ENCODE measurements at places on chromosomes 7 and 10. TPM values are rescaled to one million over a fixed set of nuclear protein-coding genes. Genes with fewer than 3 reads are reported as not detected.

DNA sequence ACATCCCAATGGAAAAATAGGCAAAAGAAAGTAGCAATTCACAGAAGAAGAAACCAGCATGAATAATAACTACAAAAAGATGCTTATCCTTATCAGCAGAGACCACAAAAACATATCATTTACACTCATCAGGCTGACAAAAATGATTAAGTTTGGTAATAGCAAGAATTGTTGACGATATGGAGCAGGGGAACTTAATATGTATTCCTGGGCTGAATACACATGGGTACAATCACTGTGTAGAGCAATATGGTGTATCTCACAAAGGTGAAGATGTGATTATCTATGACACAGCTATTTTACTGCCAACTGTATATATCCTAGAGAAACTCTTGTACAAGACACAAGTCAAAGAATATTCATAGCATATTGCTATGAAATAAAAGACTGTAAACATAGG is 141.8 kb upstream of the NOBOX start:
- no peaks in the 10 kb centered on the region for H3K27me3 ChIP-seq
- DNase-seq: no peak
- H3K27ac ChIP-seq: no peak overlapping the region
- no peak overlapping the region for H3K4me3 ChIP-seq

The FLNC gene
- 150 TPM for total RNA-seq

The ODAD2 gene
- 1.3 TPM for total RNA-seq

The PNLIPRP1 gene
- total RNA-seq: not detected

DNA sequence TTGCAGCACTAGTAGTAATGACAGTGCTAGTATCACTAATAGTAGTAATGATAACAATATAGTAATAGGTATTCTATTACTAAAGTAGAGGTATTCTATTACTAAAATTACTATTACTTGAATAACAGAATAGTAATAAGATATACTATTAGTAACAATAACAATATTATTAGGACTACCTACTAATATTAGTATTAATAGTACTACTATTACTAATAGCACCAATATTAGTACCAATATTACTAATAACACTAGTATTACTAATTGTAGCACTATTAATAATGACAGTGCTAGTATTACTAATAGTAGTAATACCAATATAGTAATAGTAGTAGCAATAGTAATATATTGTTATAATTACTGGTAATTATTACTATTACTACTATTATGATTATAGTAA is 24.1 kb downstream of the A1CF start:
- no peaks in the 10 kb centered on the region for H3K27me3 ChIP-seq
- no peak overlapping the region for H3K4me3 ChIP-seq
- no peak for DNase-seq
- no peaks in the 10 kb centered on the region for H3K36me3 ChIP-seq
- H3K27ac ChIP-seq: no peak overlapping the region
- H3K4me1 ChIP-seq: no peaks in the 10 kb centered on the region

GRCh38 chr7:46363688-46364087 is 442.6 kb upstream of the IGFBP3 start:
- H3K36me3 ChIP-seq: no peaks in the 10 kb centered on the region
- no peak overlapping the region for H3K27ac ChIP-seq
- H3K27me3 ChIP-seq: no peaks in the 10 kb centered on the region
- H3K4me1 ChIP-seq: no peaks in the 10 kb centered on the region

The CYP2W1 gene
- 4.0 TPM for total RNA-seq

DNA sequence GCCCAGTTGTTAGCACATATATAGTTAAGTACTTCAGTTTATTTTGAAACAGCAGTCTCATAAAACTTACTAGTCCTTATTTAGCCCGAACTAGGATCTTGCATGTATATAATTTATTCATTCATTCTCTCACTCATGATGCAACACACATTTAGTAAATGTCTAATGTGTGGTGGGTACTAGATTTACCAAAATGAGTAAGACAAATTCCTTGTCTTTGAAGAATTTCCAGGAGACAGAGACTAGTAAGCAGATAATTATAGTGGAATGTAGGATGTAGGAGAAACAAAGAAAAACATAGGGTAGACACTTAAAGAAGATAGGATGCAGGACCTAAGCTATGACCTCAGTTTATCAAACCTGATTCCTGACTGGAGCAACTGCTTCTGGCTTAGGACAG is 120.2 kb upstream of the AMPH start:
- no peaks in the 10 kb centered on the region for H3K36me3 ChIP-seq
- H3K4me1 ChIP-seq: no peaks in the 10 kb centered on the region
- no peak for DNase-seq
- H3K4me3 ChIP-seq: no peak overlapping the region
- H3K27me3 ChIP-seq: no peaks in the 10 kb centered on the region
- H3K27ac ChIP-seq: no peak overlapping the region

- H3K27ac ChIP-seq: no peak overlapping the region
- H3K27me3 ChIP-seq: no peaks in the 10 kb centered on the region
- DNase-seq: no peak
- H3K4me1 ChIP-seq: no peaks in the 10 kb centered on the region
Observed at GRCh38 chr10:78864761-78865537, 203.8 kb upstream of the ZMIZ1 start.

The IL6 gene
- not detected for total RNA-seq

The PLOD3 gene
- total RNA-seq: 52.5 TPM

- DNase-seq: no peak
- H3K4me3 ChIP-seq: no peak overlapping the region
- no peaks in the 10 kb centered on the region for H3K27me3 ChIP-seq
- H3K36me3 ChIP-seq: no peaks in the 10 kb centered on the region
- no peaks in the 10 kb centered on the region for H3K4me1 ChIP-seq
Observed at GRCh38 chr7:69395061-69395714, 203.1 kb upstream of the AUTS2 start.

- H3K36me3 ChIP-seq: no peaks in the 10 kb centered on the region
- DNase-seq: no peak
- H3K4me3 ChIP-seq: no peak overlapping the region
- H3K27ac ChIP-seq: no peak overlapping the region
- no peaks in the 10 kb centered on the region for H3K27me3 ChIP-seq
Observed at GRCh38 chr10:100886521-100886920, 26.2 kb upstream of the SLF2 start.

GRCh38 chr7:151060416-151061212 is 1.2 kb downstream of the SLC4A2 start:
- H3K4me3 ChIP-seq: peak overlapping the region; percentile 59
- H3K27me3 ChIP-seq: no peaks in the 10 kb centered on the region
- peak overlapping the region; percentile 93 for H3K27ac ChIP-seq
- no peak for DNase-seq
- H3K36me3 ChIP-seq: peaks cover 13% of the 10 kb centered on the region

GRCh38 chr10:71039551-71039950 is 151.2 kb upstream of the PCBD1 start:
- no peaks in the 10 kb centered on the region for H3K27me3 ChIP-seq
- no peak overlapping the region for H3K27ac ChIP-seq

DNA sequence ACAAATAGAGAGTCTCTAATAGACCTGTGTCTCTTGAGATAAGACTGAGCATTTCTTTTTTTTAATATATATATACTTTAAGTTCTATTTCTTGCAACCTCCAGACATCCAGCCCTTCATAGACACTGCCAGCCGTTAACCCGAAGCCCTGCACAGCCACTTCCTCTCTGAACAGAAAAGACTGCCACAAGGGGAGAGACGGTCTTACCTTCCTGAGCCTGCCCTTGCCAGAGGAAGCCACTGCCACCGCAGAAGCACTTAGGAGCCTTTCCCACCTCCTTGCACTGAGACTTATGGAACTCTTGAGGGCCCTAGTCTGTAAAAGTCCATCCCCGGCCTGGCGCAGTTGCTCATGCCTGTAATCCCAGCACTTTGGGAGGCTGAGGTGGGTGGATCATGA is 31.8 kb upstream of the PRSS1 start:
- no peaks in the 10 kb centered on the region for H3K36me3 ChIP-seq
- no peaks in the 10 kb centered on the region for H3K4me1 ChIP-seq
- H3K27ac ChIP-seq: no peak overlapping the region
- no peak for DNase-seq
- no peaks in the 10 kb centered on the region for H3K27me3 ChIP-seq

The STOX1 gene
- 4.7 TPM for total RNA-seq

The TSPAN12 gene
- total RNA-seq: 16.2 TPM

DNA sequence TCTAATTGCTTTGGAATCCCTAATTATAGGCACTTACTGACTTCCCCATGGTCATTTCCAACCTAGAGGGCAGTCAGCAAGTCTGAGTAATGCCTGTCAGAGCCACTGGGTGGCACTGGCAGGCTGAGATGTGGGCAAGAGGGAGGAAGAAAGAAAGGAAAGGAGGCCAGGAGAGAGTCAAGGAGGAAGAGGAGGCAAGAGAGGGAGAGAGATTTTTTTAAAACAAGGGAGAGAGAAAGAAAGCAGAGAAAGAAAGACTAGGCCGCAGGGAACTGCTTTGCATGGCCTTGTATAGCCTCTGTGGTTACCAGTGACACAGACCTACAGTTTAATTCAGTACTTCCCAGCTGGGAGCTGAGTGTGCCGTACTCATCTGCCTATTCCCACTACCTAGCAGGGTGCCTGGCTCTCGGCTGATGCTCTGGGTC is 210.4 kb upstream of the ADO start:
- DNase-seq: peak; percentile 23
- H3K27ac ChIP-seq: no peak overlapping the region
- no peaks in the 10 kb centered on the region for H3K4me1 ChIP-seq
- H3K4me3 ChIP-seq: no peak overlapping the region
- H3K27me3 ChIP-seq: no peaks in the 10 kb centered on the region
- no peaks in the 10 kb centered on the region for H3K36me3 ChIP-seq

GRCh38 chr10:27479016-27479415 is 25.1 kb upstream of the RAB18 start:
- no peaks in the 10 kb centered on the region for H3K4me1 ChIP-seq
- no peaks in the 10 kb centered on the region for H3K36me3 ChIP-seq
- H3K4me3 ChIP-seq: no peak overlapping the region

DNA sequence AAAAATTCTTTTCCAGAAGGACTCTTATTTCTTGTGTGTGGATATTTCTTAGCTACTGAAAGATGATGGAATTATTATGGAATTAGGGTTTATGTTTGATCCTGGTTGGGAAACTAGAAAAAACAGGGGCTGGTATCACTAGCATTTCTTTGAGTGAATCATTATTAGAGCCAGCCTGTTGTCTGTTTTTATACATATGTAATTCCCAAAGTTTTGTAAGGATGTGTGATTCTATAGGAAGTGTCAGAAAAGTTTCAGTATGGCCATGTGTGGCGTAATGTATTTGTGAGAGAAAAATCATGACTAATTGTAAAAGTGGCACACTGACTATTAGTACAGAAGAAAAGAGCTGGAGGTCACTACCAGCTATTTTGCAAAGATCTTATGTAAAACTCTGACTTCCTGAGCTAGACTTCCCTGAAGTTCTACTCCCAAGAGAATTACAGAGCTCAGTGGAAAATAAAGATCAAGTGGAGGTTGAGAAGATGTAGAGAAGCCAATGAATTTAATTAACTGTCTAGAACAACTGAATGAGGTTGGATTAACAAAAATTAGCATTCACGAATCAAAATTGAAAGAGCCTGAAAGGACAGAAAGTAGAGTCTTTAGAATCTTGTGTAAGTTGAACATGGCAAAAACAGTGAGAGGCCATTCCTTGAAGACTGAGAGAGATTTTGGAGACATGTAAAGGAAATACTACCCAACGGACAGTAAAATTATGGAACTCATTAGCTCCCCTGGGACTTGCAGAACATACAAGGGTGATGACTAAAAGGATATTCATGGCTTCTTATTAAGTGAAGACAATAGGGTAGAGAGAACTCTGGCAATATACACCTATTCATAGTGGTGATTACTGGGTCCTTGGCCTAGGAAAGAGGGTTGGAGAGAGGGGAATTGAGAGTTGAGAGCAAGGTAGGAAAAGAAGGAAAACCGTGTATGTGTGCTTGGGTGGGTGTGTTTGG is 12.5 kb downstream of the ZNF365 start:
- no peaks in the 10 kb centered on the region for H3K27me3 ChIP-seq
- no peak overlapping the region for H3K27ac ChIP-seq
- H3K4me3 ChIP-seq: no peak overlapping the region
- no peaks in the 10 kb centered on the region for H3K4me1 ChIP-seq
- no peaks in the 10 kb centered on the region for H3K36me3 ChIP-seq
- DNase-seq: no peak

DNA sequence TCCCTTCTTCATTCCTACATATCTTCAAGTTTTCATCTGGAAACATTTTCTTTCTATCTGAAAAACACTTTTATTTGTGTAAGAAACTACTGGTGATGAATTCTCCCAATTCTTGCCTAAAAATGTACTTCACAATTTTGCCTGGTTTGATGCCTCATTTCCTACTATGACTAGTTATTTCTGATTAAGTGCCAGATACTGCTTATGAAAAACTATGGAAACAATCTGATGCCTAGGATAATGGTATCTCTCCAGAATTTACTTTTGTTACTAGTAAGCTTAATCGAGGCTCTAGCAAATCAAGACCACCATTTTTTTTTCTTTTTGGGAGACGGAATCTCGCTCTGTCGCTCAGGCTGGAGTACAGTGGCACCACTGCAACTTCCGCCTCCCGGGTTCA is 31.3 kb downstream of the CACUL1 start:
- H3K27ac ChIP-seq: no peak overlapping the region
- no peaks in the 10 kb centered on the region for H3K36me3 ChIP-seq
- H3K4me1 ChIP-seq: no peaks in the 10 kb centered on the region
- no peak overlapping the region for H3K4me3 ChIP-seq
- no peak for DNase-seq

- peak overlapping the region; percentile 99 for H3K27ac ChIP-seq
- DNase-seq: peak; percentile 80
- H3K4me1 ChIP-seq: peaks cover 17% of the 10 kb centered on the region
- peak overlapping the region; percentile 98 for H3K4me3 ChIP-seq
- peaks cover 10% of the 10 kb centered on the region for H3K36me3 ChIP-seq
Observed at GRCh38 chr7:100675581-100676350, 2.2 kb downstream of the GNB2 start.

- no peak for DNase-seq
- no peak overlapping the region for H3K27ac ChIP-seq
- no peaks in the 10 kb centered on the region for H3K36me3 ChIP-seq
Observed at GRCh38 chr10:28089467-28089866, 90.6 kb upstream of the ODAD2 start.

The ANKRD30A gene
- 1.5 TPM for total RNA-seq

- no peak overlapping the region for H3K4me3 ChIP-seq
- H3K27me3 ChIP-seq: no peaks in the 10 kb centered on the region
- H3K4me1 ChIP-seq: no peaks in the 10 kb centered on the region
- no peaks in the 10 kb centered on the region for H3K36me3 ChIP-seq
- no peak for DNase-seq
- H3K27ac ChIP-seq: peak overlapping the region; percentile 8
Observed at GRCh38 chr10:127833804-127834203, 58.9 kb downstream of the CLRN3 start.

GRCh38 chr7:74253835-74254128 is 417 bp downstream of the RFC2 start:
- no peaks in the 10 kb centered on the region for H3K27me3 ChIP-seq
- H3K4me3 ChIP-seq: peak overlapping the region; percentile 85
- no peaks in the 10 kb centered on the region for H3K4me1 ChIP-seq
- H3K27ac ChIP-seq: peak overlapping the region; percentile 88
- no peaks in the 10 kb centered on the region for H3K36me3 ChIP-seq

The CARD11 gene
- total RNA-seq: 2.4 TPM

All from prostate gland (tissue), 2 donors.